Effector memory CD8-positive, alpha-beta T cell (primary cell): ENCODE measurements at places on chromosomes 16 and 17.
A peak's percentile ranks its signal among the peaks of the same experiment; 100 is the strongest.

- DNase-seq, result no peak
Measured at GRCh38 chr17:36936455-36937000, 747 bp upstream of the LHX1 start.

GRCh38 chr17:13665872-13666635 is 64.3 kb upstream of the HS3ST3A1 start:
- no peak for DNase-seq

GRCh38 chr16:70701998-70702397 is 16.1 kb upstream of the MTSS2 start:
- DNase-seq, result no peak

GRCh38 chr16:57084257-57084770 is 8.1 kb upstream of the CPNE2 start:
- DNase-seq, result peak; percentile 71

DNA sequence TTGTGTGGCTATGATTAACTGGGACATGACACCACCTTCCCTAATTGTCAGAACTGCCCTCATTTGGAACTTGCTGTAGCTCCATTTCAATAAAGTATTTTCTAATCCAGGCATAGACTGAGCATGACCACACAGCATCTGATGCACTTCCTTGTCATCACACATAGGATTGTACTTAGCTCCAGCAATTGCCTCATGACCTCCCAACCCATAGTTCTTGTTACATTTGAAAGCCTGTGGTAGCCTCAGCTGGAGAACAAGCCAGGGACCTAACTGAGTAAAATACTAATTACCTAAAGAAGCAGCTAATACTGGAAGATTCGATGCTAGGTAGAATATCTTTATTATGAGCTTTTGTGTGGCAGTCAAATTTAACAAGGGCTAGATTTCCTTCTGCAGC is 187.3 kb upstream of the KIF2B start:
- no peak for DNase-seq

DNA sequence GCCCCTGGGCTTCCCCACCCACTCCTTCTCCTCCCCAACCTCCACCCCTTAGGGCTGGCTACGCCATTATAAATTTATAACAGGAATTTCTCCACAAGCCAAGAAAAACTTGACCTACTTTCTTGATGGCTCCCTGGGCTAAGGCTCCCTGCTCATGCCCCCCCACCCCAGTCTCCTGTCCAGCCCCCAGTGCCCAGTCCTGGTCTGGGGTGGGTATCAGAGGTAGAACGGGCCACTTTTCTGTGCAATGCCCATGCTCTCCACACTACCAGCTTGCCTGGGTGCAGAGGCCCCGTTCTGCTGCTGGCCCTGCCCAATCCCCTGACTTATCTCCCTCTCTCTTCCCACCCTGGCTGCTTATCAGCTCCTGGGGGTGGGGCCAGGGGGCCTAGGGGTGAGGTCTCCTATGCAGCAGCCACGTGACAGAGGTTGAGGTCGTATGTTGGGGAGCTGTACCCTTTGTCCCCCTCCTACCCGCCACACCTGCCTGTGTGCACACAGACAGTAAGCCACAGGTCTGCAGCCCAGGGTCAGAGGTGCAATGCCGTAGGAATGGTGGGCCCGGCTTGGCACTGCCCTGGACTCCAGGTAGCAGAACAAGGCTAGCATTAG is 10.1 kb downstream of the THRA start:
- DNase-seq, result no peak

GRCh38 chr17:42248351-42249179 is 27.6 kb downstream of the STAT5B start:
- DNase-seq, result peak; percentile 76

DNA sequence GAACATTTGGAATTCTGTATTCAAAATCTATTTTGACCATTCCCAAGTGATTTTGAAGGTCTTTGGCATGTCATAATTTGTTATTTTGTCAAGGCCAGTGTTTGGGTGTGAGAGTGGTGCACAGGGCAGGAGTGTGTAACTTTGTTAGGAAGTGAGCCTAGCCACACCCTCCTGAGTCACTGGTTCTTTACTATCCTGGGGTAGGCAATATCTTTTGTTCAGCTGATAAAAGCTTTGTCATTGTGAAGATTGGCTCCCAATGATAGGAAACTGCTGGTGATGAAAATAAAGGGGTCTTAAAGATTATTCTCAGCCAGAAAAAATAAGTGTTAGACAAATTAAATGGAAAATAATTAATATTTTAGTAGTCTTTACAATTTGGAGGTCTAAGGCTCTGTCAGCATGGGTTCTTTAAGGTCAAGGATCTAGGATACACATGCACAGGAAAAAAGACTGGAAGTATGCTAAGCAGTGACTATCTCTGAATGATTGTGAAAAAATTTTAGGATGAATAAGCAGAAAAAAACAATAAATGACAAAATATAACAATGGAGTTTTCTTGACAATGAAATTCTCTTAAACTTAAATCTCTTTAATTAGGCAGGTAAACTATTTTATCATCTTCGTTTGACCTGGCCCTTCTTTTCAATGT is 5.1 kb downstream of the UBN1 start:
- DNase-seq, result no peak

GRCh38 chr17:13253733-13254410 is 236.0 kb upstream of the ELAC2 start:
- DNase-seq, result no peak

- no peak for DNase-seq
Measured at GRCh38 chr16:1221628-1222552, 3.2 kb downstream of the TPSG1 start.

DNA sequence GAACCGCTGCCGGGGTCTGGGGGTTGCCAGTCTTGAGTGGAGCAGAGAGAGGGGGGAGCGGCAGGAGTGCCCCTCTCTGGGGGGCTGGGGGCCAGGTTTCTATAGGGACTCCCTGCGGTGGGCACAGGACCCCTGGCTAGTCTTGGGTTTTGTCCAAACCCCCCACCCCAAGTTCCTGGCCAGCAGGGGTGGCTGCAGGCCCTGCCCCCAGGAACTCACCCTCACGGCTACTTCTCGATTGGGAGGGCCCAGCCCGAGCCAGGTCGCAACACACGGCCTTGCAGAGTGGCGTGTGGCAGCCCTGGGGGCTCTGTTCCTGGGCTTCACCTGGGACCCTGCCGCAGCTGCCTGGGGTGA is 601 bp downstream of the CDH15 start:
- DNase-seq, result no peak

- no peak for DNase-seq
Measured at GRCh38 chr16:87074641-87075318, 242.4 kb downstream of the C16orf95 start.

GRCh38 chr16:27431773-27432532 is 30.0 kb downstream of the IL21R start:
- DNase-seq, result no peak

- no peak for DNase-seq
Measured at GRCh38 chr16:11377154-11377553, 31.9 kb downstream of the RMI2 start.

- peak; percentile 9 for DNase-seq
Measured at GRCh38 chr17:59331929-59332748, 684 bp downstream of the YPEL2 start.

GRCh38 chr17:32621612-32622312 is 135.0 kb downstream of the CDK5R1 start:
- no peak for DNase-seq

- peak; percentile 77 for DNase-seq
Measured at GRCh38 chr17:77086433-77087010, 54.2 kb upstream of the SEC14L1 start.

- DNase-seq, result no peak
Measured at GRCh38 chr17:30203471-30203981, 32.0 kb downstream of the SLC6A4 start.

DNA sequence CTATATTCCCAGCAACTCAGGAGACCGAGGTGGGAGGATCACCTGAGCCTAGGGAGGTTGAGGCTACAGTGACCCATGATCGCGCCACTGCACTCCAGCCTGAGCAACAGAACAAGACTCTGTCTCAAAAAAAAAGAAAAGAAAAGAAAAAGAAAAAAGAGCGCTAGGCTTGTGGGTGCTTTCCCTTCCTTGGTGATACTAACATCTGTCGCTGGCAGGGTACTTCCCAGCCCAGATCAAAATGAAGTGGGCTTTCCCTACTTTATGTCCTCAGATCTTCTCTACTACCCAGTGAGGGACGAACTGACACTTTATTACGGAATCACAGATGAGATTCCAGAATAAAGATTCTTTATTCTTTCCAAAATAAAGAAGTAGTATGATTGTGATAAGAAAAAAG is 103.8 kb upstream of the NOL11 start:
- no peak for DNase-seq

DNA sequence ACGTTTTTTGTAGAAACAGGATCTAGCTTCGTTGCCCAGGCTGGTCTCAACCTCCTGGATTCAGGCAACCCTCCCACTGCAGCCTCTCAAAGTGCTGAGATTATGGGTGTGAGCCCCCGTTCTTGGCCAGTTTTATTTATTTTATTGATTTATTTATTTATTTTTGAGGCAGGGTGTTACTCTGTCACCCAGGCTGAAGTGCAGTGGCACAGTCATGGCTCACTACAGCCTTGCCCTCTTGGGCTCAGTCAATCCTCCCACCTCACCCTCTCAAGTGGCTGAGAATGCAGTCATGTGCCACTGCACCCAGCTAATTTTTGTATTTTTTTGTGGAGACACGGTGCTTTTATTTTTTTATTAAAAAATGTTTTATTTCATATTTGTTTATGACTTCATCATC is 79.9 kb upstream of the ATF7IP2 start:
- DNase-seq, result no peak

- no peak for DNase-seq
Measured at GRCh38 chr17:75622076-75622475, 11.2 kb upstream of the SMIM5 start.

DNA sequence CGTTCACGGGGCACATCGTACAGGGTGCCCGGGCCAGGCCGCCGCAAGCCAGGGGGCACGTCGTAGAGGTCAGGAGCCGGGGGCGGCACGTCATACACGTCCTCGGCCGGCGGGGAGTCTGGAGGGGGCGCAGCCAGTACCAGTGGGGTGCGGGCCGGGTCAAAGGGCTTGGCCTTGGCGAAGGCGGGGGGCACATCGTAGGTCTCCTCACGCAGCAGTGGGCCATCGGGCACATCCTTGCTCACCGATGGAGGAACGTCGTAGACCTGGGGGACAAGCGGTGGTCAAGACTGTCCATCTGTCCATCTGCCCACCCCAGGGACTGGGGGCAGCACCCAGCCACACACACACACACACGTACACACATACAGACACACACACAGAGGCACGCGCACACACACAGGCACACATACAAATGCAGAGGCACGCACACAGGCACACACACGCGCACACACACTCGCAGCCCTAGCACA is 15.7 kb downstream of the BCAR1 start:
- no peak for DNase-seq

DNA sequence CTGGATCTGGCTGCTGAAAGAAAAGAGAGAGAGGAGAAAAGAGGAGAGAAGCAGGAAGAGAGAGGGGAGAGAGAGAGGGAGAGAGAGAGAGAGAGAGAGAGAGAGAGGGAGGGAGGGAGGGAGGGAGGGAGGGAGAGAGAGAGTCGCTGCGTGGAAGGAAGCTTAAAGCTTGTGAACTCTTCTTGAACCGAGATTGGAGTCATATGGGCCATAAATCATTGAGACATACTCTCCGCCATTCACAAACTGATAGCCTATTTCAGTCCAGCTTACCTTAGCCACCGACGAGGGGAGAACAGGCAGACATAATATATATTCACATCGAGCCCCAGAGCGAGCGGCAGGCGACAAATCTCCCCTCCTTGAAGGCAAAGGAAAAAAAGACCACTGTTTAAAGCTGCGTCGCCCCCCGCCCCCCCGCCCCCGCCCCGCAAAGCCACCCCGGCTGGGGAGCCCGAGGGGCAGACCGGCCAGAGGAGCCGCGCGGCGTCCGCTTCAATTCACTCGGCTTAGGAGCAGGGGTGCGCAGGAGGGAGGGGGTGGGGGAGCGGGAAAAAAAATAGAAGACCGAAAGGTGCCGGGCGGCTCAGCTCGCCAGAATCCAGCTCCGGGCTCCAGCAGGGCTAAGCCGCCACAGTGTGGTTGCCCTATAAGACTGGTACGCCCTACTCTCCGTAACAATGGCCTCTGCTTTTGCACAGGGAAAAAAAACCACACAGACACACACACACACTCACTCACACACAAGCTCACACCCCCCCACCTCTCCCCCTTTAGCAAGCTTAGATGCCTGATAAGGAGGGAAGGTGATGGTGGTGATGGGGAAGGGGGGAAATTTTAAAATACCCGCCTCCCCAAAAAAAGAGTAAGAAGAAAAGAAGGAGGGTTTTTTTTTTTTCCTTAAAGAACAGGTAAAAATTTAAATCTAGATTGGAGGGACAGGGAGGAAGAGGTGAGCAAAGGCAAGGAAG is 10.6 kb upstream of the HOXB2 start:
- no peak for DNase-seq

DNA sequence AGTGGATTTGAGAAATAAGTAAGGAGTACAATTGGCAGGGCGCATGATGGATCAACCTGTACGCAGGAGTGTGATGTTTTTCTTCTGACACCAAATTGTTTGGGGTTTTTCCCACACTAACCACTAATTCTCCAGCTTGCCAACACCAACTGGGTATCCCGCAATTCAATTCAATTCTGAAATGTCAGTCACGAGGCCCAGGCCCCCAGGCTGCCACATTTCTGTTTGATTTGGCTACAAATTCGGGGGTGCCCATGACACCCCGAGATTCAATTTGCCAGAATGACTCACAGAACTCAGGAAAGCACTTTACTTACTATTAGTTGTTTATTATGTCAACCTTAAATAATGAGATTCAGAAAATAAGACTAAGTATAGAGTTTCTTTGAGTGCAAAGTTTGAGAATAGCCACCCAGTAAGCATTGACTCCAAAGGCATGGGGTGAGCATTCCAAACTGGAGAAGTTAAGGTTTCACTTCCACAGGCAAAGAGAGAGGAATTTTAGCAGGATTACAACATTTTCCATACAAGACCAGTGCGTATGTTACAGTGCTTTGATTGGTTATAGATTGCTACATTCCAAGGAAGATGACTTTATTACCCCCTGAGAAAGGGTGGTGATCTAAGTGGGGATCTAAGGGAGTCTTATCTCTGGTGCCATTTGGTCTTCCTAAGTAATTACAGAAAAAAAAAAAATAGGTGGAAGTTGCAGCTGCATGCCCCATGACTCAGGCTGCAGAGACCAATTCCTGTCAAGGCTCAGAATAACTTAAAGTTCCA is 11.5 kb downstream of the SLC46A1 start:
- DNase-seq, result no peak

- DNase-seq, result no peak
Measured at GRCh38 chr17:74337834-74338500, 11.9 kb downstream of the KIF19 start.

GRCh38 chr17:77395501-77396048 is 254.8 kb downstream of the SEC14L1 start:
- no peak for DNase-seq

DNA sequence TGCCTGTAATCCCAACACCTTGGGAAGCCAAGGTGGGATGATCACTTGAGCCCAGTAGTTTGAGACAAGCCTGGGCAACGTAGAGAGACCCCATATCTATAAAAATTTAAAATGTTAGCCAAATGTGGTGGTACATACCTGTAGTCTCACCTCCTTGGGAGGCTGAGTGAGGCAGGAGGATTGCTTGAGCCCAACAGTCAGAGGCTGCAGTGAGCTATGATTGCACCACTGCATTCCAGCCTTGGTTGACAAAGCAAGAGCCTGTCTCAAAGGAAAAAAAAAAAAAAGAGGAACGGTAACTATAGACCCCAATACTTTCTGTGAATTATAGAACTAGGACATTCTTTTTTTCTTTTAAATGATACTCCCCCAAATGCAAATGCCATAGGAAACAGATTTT is 1.8 kb upstream of the TMC5 start:
- DNase-seq, result no peak
